ENCODE measurements at places on chromosomes 11 and 22. TPM values are rescaled to one million over a fixed set of nuclear protein-coding genes. Genes with fewer than 3 reads are reported as not detected.

Gene OR52I2
- total RNA-seq = under 0.01 TPM

Gene LDLRAD3
- 5.0 TPM for total RNA-seq

Gene RELT
- total RNA-seq = 4.9 TPM

Gene NXPE1
- total RNA-seq = not detected

Measured in uterine smooth muscle cell (primary cell).